Inflammatory macrophage treated with lipopolysaccharide for 4 hours (primary cell): ENCODE measurements at places on chromosomes 5 and 9.

GRCh38 chr9:82180711-82181110, 192.1 kb downstream of the SPATA31D1 start:
- DNase-seq = no peak

DNA sequence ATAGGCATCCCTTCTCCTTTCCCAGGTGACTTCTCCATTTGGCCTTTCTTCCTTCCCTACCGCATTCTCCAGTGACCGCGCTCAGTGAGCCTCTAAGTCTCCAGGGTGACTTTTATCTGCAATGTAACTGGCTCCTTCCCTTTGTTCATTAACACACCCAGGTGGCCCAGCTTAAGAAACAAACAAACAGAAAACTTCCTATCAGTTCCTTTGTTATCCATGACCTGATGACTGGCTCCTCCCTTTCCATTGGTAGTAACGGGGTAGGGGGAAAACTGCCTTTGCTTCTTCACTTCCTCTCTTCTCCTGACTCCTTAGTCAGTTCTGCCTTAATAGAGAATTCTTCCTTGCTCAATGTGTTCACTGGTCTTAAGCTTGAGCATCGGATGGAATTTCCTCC, 7.0 kb upstream of the SH3GL2 start:
- no peak for DNase-seq

- no peak for DNase-seq
Observed at GRCh38 chr5:66417781-66418180, 178.4 kb upstream of the MAST4 start.

DNA sequence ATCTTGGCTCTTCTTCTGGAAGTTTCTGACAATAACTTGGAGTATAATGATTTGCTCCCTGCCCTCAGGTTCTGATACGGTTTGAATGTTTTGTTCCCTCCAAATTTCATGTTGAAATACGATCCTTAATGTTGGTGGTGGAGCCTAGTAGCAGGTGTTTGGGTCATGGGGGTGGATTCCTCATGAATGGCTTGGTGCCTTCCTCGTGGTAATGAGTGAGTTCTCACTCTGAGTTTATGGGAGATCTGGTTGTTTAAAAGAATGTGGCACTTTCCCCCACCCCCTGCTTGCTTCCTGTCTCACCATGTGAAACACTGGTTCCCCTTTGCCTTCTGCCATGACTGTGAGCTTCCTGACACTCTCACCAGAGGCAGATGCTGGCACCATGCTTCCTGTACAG, 103.0 kb upstream of the OSMR start:
- DNase-seq = no peak

GRCh38 chr9:71130521-71130920, 9.1 kb upstream of the TRPM3 start:
- no peak for DNase-seq

GRCh38 chr9:109997682-109998081, 210.3 kb downstream of the C9orf152 start:
- no peak for DNase-seq

DNA sequence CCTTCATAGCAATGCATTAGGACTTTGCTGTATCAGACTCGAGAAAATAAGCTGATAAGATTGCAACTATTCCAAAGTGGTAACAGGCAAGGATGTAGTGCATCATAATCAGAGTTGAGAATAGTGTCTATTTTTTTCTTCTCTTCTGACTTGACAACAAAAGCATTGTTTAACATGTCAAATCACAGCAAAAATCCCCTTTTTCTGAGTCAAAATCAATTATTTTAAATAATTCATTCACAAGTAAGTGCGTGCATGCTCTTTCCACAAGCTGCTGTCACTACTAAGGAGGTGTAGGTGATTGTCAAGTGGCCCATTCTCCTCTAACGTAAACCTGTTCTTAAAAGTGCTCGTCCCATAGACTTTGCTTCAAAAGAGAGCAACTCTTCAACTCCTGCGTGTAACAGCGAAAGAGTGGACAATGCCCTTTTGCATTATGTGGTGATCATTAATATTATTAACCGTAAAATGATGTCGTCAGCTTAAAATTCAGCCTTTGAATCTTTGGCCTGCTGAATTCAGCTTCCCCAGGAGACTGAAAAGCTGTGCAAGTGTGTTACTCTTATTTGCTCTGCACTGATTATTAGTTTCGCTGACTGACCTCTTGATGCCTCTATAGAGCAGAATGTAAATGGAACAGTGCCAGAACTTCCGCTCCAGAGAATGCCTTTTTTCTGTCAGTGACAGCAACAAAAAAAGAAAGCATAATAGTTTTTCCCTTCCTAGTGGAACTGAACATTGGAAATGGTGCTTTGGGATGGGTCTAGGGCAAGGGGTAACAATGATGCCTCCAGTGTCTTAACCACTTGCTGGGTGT, 680.8 kb upstream of the SEMA6A start:
- DNase-seq = no peak

- DNase-seq = no peak
Observed at GRCh38 chr9:115671963-115672305, 481.7 kb upstream of the PAPPA start.

DNA sequence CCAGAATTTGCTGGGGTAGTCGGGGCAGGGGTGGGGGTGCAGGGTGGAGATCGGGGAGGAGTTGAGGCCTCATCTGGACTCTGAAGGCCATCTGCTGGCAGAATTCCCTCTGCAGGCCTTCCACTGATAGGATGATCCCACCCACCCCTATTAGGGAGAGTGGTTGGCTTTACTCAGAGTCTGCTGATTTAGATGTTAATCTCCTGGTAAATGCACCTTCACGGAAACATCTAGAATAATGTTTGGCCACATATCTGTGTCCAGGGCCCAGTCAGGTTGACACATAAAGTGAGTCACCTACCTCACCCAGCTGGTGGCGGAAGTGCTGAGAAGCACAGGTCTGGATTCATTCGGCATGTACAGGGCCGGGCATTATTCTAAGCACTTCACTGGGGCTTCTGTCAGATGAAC, 50.0 kb downstream of the DAPK1 start:
- no peak for DNase-seq

DNA sequence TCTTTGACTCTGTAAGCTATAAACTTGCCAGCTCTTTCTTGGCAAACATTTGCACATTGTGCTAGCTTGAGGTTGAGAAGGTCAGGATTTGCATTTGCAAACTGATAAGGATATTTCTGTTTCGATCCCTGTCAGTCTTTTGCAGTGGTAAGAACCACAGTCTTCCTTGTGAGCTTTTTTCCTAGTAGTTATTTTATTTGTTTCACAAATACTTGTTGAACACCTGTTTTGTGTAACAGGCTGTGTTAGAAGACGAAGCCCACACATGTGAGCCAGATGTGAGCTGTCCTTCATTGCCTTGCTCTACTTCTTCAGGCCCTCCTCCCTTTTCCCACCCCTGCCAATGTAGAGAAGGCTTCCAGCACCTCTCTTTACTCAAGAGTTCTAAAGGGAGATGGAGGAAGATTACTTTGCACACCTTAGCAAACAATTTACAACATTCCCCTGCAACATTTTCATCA, 327.0 kb upstream of the KLF4 start:
- no peak for DNase-seq

- no peak for DNase-seq
Observed at GRCh38 chr9:89183146-89183545, 4.5 kb upstream of the SHC3 start.

GRCh38 chr9:137108608-137109249, 5.8 kb downstream of the DPP7 start:
- DNase-seq = no peak

DNA sequence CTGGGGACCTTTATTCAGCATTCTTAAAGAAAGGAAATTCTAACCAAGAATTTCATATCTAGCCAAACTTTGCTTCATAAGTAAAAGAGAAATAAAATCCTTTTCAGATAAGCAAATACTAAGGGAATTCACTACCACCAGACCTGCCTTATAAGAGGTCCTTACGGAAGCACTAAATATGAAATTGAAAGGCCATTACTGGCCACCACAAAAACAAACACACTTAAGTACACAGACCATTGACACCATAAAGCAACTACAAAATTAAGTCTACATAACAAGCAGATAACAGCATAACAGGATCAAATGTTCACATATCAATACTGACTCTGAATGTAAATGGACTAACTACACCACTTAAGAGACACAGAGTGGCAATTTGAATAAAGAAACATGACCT, 361.4 kb upstream of the POU5F2 start:
- no peak for DNase-seq

GRCh38 chr5:133967698-133968203, 674 bp downstream of the C5orf15 start:
- peak; percentile 90 for DNase-seq

- DNase-seq = no peak
Observed at GRCh38 chr9:31774571-31774970, 609.9 kb upstream of the ACO1 start.

DNA sequence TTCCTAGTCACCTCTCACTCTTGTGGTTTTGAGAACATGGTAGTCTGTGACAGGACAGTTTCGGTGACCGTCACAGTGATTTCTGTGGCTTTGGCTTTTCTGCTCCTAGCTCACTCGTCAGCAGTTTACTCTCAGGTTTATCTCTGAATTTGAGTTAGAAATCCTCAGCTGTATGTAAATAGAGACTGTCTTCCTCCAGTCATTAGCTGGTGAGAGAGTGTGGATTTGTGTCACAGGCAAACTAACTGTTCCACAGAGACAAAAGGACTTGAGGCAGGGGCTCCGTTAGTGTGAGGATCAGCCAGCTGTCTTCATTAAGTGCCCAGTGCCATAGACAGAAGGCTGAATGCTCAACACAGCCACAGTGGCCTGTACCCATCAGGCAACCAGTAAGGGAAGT, 131.4 kb downstream of the CD180 start:
- no peak for DNase-seq

GRCh38 chr5:55923865-55924500, 70.8 kb downstream of the IL6ST start:
- DNase-seq = no peak

DNA sequence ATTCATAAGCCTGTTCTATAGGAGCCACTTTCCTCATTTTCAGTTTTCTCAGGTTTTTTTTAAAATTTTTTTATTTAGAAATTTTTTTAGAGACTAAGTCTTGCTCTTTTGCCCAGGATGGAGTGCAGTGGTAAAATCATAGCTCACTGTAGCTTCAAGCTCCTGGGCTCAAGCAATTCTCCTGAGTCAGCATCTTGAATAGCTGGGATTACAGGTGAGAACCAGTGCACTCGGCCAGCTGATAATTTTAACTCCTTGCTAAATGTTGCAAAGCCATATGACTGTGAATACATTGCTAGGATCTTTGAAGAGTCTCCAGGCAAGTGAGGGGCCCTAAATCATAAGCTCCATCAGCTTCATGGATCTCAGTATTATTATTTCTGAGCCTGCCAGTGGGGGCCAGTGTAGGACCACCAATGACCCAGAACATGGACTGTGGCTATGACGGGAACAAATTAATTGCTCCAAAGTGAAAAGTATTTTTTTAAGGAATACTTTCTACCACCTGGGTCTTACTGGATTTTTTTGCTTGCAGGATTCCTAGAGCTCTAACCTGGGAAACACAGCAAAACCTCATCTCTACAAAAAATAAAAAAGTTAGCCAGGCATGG, 5.7 kb upstream of the GAPVD1 start:
- DNase-seq = no peak

- DNase-seq = peak; percentile 62
Observed at GRCh38 chr5:149765932-149766331, 35.8 kb downstream of the PPARGC1B start.

- no peak for DNase-seq
Observed at GRCh38 chr9:28234894-28235277, 661.6 kb upstream of the C9orf72 start.

DNA sequence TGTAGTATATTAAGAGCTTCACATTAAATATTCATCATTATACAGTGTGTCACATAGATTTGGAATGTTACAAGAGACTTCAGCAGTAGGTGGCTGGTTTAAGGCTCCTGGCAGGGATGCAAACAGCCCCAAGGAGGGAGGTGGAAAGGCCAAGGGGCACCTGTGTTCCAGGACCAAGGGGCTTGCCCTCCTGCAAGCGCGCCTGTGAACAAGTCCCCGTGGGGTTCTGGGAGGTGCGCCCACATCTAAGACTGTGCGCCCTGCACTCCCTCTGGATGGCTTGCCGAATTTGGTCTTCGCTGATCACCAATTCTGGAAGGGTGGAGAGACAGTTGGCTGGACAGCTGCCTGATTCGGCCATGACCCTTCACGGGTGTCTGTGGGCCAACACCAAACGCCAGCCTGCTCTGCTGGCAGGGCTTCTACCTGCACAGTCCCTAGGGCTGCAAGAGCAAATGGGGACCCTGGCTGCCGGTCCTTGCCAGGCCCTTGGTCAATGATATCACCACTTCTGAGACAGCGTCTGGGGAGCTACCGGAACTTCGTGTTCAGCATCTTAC, 12.1 kb upstream of the SLC25A51 start:
- no peak for DNase-seq

DNA sequence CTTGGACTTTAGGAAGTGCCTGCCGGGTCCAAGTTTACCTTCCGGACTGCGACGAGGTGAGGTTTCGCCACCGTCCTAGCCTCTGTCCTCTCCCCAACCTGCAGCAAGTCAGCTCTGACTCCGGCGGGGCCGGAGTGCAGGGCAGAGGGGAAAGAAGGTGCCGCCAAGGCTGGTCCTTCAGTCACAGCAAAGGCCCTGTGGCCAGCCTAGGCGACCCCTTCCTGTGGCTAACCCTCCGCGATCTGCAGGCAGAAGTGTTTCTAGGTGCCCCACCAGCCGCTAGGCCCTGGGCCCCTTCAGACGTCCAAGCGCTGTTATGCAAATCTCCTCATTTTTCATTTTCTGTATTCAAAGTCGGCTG, 11.1 kb upstream of the NKX2-5 start:
- DNase-seq = no peak

GRCh38 chr5:17314907-17315471, 97.6 kb downstream of the BASP1 start:
- DNase-seq = no peak

GRCh38 chr5:45295231-45295630, 400.9 kb downstream of the HCN1 start:
- no peak for DNase-seq

- DNase-seq = peak; percentile 48
Observed at GRCh38 chr9:37650873-37651768, at the start of gene FRMPD1. FRMPD1 (plus strand) TSS chr9:37650954; CDS start chr9:37692642, 41,688 bp downstream.

- DNase-seq = no peak
Observed at GRCh38 chr9:84756731-84757130, 87.2 kb downstream of the NTRK2 start.

DNA sequence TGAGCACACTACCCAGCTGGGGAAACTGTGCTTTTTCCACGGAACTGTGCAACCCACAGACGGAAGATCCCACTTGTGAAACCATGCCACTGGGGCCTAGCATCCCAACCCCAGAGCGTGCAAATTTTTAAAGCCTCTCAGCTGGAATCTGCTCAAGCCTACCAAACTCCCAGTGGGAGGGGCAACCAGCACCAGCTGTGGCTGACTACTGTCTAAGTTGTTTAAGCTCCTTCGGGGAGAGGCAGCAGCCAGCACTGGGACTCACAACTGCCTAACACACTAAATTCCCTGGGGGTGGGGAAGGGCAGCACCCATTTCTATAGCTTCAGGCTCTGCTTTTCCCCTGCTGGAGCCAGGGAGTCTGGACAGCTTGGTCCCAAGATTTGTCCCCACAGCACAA, 287.6 kb upstream of the MSX2 start:
- DNase-seq = no peak
